ENCODE measurements at places on chromosomes 5 and 9. TPM values are rescaled to one million over a fixed set of nuclear protein-coding genes. Genes with fewer than 3 reads are reported as not detected.

The TAF11L7 gene
- not detected for polyA plus RNA-seq

The FGF10 gene
- 5.4 TPM for polyA plus RNA-seq

The NIPAL4 gene
- polyA plus RNA-seq: 1.2 TPM

The MEGF10 gene
- not detected for polyA plus RNA-seq

The RECK gene
- polyA plus RNA-seq: 4.7 TPM

The PCDHAC1 gene
- polyA plus RNA-seq: 0.15 TPM

The IFNA13 gene
- not detected for polyA plus RNA-seq

The ELAVL2 gene
- polyA plus RNA-seq: 0.18 TPM

The SPATA31D4 gene
- not detected for polyA plus RNA-seq

Data from stomach (tissue), 19 donors.